ENCODE measurements at places on chromosomes 7 and 10.

DNA sequence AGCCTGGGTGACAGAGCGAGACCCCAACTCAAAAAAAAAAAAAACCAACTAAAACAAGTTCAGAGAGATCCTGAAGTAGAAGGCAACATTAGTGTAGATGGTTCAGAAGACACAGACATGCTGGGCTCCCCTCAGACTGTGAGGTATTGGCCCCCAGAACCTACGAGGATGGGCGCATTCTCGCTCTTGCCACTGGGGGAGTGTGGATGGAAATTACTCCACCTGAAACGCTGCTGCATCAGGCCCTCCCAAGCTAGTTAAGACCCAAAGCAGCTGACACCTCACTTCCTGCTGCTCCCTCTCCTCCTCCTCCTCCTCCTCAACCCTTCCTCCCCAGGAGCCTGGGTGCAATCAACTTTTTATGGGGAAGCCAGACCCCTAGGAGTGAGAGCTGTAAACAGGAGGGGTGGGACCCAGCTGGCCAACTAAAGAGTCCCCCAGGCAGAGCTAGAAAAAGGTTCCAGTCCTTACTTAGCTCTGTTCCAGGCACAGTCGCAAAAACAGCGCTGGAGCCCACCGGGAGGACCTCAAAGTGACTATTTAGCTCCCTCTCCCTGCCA is 7.4 kb downstream of the SH3PXD2A start:
- DNase-seq, result no peak
- H3K27me3 ChIP-seq, result no peaks in the 10 kb centered on the region
- no peak overlapping the region for H3K27ac ChIP-seq
- peaks cover 37% of the 10 kb centered on the region for H3K4me1 ChIP-seq
- no peaks in the 10 kb centered on the region for H3K36me3 ChIP-seq

DNA sequence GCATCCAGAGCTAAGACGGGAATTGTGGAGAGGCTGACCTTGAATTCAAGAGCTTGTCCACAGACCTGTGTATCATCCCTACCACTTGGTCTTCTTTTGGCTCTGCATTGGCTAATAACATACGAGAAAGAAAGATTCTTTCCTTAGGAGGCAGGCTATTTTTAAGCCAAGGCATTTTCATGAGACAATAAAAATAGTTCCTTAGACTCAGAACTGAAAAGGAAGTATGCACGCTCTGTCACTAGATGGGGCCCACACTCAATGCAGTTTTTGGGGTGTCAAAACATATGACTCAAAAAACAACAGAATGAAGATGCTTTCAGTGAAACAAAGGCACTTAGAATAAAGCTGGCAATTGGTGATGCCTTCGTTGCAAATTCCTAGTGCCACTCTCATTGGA is 265.9 kb upstream of the DGKB start:
- H3K36me3 ChIP-seq, result no peaks in the 10 kb centered on the region
- H3K27ac ChIP-seq, result no peak overlapping the region
- no peaks in the 10 kb centered on the region for H3K27me3 ChIP-seq
- DNase-seq, result no peak
- H3K4me3 ChIP-seq, result no peak overlapping the region

GRCh38 chr10:108639010-108639409 is 1284.3 kb downstream of the XPNPEP1 start:
- no peak overlapping the region for H3K27ac ChIP-seq
- H3K27me3 ChIP-seq, result no peaks in the 10 kb centered on the region
- DNase-seq, result peak; percentile 43
- no peaks in the 10 kb centered on the region for H3K36me3 ChIP-seq
- no peak overlapping the region for H3K4me3 ChIP-seq

DNA sequence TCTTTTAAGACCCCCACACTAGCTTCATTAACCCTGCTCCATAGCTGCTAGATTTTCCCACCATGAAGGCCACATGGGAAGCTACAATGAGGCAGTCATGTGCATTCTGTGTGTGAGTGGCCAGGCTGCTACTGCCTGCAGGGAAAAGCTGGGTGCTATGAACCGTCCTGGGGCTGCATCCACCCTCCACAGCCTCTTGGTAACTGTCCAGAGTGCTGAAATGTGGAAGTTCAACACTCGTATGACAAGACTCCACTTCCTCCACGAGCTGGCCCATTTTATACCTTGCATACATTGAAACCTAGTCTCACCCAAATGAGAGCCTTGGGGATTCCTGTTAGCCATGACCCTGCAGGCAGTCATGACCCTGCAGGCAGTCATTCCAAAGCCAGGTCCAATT is 59.4 kb downstream of the CUZD1 start:
- no peaks in the 10 kb centered on the region for H3K36me3 ChIP-seq
- no peak overlapping the region for H3K4me3 ChIP-seq
- DNase-seq, result peak; percentile 39
- H3K4me1 ChIP-seq, result no peaks in the 10 kb centered on the region
- no peak overlapping the region for H3K27ac ChIP-seq
- no peaks in the 10 kb centered on the region for H3K27me3 ChIP-seq

GRCh38 chr10:48231178-48231577 is 43.3 kb downstream of the FRMPD2 start:
- H3K27me3 ChIP-seq, result no peaks in the 10 kb centered on the region
- DNase-seq, result no peak
- H3K4me1 ChIP-seq, result no peaks in the 10 kb centered on the region
- no peak overlapping the region for H3K27ac ChIP-seq

- H3K36me3 ChIP-seq, result no peaks in the 10 kb centered on the region
- H3K27me3 ChIP-seq, result no peaks in the 10 kb centered on the region
- H3K27ac ChIP-seq, result no peak overlapping the region
- DNase-seq, result no peak
- no peaks in the 10 kb centered on the region for H3K4me1 ChIP-seq
Observed at GRCh38 chr10:6336016-6336415, 133.3 kb downstream of the PFKFB3 start.

DNA sequence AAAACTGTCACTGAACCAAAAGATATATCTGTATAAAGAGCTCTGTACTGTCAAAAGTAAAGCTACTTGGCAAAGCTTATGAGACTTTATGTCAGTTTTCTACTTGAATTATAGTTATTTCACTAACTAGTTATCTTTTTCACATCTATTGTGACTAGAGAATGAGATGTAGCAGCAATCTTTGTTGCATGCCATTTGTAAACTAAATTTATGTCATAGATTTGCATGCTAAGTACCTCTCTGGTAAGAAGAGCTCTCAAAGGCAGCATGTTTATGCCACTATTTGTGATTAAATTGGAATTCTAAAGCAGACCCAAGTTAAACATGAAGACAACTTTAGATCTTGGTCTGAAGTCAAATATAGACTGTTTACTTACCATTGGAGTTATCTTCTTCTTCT is 300.6 kb downstream of the CNTNAP2 start:
- H3K36me3 ChIP-seq, result no peaks in the 10 kb centered on the region
- no peaks in the 10 kb centered on the region for H3K4me1 ChIP-seq
- H3K27ac ChIP-seq, result no peak overlapping the region
- H3K4me3 ChIP-seq, result no peak overlapping the region

DNA sequence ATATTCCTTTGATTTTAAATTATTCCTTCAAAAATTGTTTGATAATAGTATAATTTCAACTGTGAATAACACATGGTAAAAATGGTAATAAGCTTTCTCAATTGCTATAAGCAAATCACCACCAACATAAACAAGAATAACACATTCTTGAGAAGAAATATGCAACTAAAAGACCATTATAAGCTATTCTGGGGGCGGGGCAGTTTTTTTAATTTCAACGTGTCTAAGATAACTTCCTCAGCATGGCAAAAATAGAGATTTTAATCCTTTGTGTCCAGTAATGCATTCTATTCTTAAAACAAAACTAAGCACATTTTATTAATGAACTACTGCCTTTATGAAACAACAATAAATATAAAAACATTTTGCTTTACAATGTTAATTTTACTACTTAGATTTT is 1.5 kb downstream of the DNAJC12 start:
- no peaks in the 10 kb centered on the region for H3K4me1 ChIP-seq
- DNase-seq, result no peak
- no peaks in the 10 kb centered on the region for H3K36me3 ChIP-seq
- H3K4me3 ChIP-seq, result no peak overlapping the region
- H3K27me3 ChIP-seq, result no peaks in the 10 kb centered on the region

DNA sequence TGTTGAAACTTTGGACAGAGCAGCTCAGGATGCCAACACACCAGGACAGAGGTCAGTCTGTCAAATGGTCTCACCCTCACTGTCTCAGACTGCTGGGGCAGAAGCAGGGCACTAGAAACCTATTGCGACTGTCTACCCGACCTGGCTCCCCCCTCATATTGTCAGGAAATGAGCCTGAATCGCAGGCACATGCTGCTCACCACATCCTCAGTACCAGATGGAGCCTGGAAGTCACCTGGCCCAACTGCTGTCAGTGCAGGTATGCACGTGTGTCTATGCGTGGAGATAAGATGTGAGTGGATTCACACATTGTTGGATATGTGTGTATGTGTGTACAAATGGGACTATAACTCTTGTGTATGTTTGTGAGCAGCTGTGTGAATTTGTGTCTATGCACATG is 3.2 kb upstream of the CDHR1 start:
- DNase-seq, result no peak
- H3K4me3 ChIP-seq, result no peak overlapping the region

DNA sequence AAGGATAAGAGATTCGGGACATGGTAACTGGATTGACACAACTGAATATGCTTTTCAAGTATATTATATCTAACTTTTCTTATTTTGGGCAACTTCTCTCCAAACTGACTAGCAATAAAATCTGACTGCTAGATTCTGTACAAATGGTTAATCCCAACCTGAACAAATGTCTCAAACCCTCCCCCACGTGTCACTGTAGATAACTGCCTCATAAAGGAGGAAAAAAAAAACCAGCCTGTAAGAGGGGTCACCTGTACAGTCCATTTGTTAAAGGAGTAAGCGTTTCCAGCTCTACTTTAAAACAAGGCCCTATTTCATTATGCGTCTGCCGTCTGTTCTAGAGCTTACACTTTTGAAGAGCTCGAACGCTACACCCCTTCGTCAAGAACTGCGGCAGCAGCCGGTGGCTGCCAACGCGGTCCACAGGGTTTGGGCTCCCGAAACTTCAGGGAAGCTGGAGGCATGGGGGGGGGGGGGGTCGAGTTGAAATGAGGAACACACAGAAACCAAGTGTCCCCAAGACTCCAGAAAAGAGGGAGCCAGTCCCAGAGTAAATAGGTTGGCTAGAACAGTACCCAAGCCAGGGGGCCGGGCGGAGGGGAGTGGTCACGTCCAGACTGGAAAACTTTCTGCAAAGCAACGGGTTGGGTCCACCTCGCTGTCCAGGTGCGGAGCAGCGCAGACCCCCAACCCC is 492 bp downstream of the COG5 start:
- no peaks in the 10 kb centered on the region for H3K27me3 ChIP-seq
- H3K4me3 ChIP-seq, result peak overlapping the region; percentile 78
- no peaks in the 10 kb centered on the region for H3K36me3 ChIP-seq
- no peaks in the 10 kb centered on the region for H3K4me1 ChIP-seq
- H3K27ac ChIP-seq, result peak overlapping the region; percentile 86
- DNase-seq, result no peak

- no peak overlapping the region for H3K27ac ChIP-seq
- no peak for DNase-seq
- H3K27me3 ChIP-seq, result no peaks in the 10 kb centered on the region
Observed at GRCh38 chr10:19316204-19316870, 267.7 kb downstream of the MALRD1 start.

GRCh38 chr7:77157446-77157845 is 35.0 kb downstream of the CCDC146 start:
- H3K36me3 ChIP-seq, result no peaks in the 10 kb centered on the region
- H3K27me3 ChIP-seq, result no peaks in the 10 kb centered on the region
- H3K27ac ChIP-seq, result peak overlapping the region; percentile 74
- H3K4me3 ChIP-seq, result no peak overlapping the region
- DNase-seq, result no peak
- H3K4me1 ChIP-seq, result peaks cover 3% of the 10 kb centered on the region

GRCh38 chr10:76649723-76650127 is 987.9 kb downstream of the KCNMA1 start:
- no peaks in the 10 kb centered on the region for H3K36me3 ChIP-seq
- H3K27me3 ChIP-seq, result no peaks in the 10 kb centered on the region
- no peaks in the 10 kb centered on the region for H3K4me1 ChIP-seq
- no peak for DNase-seq
